Fibroblast of lung (primary cell): ENCODE measurements at places on chromosomes 3 and 15.

DNA sequence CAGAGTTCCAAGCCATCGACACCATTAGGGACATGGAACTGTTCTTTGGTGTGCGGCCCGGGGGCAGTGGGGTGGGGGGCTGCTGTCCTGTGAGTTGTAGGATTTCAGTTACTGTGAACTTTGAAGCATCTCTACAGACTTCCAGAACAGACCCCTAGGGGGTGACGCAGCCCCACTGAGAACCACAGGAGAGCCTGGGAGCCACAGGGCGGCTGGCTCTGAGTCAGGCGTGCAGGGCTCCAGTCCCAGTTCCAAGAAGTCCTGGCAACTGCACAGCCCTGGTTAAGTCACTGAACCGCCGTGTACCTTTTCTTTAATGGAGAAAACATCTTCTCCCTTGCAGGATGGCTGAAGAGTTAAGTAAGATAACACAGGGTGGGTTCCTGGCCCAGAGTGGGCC is 23.5 kb upstream of the LRTM1 start:
- peak; percentile 90 for DNase-seq

- peak; percentile 41 for DNase-seq
These were observed 17.6 kb upstream of the ALDH1L1 start for GRCh38 chr3:126197854-126198584.

DNA sequence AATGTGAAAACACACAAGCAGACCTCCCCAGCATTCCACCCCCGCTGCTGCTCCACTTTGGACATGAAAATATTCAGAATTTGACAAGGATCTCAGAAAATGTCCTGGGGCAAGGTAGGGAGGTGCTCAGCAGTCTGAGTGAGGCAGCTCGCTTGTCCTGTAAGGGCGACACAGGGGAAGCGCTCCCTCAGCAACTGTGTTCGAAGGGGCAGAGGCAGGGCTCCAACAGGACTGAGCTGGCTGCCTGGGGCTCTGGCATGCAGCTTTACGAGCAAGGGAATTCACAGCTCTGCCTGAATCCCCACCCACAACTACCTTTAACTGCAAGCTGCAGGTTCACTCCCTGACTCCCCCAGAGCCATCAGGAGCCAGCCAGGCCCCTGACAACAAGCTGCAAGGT is 287.0 kb upstream of the LYSMD4 start:
- DNase-seq, result no peak

DNA sequence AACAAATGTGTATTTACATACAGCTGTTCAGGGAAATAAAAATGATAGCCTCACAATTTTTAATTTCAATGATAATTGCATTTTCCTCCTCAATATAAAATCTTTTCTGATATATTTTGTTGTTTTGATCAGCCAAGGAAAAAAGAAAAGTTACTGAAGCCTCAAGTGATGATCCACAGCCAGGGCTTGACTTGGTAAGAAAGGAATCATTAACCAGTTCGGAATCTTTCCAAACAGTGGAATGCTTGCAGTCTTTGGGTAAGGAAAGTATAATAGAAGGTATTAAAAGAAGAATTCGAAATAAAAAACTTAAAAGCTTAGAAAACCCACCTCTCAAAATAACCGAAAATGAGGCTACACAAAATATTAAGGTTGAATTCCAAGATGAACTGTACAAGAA is 1.0 kb downstream of the TOPAZ1 start:
- no peak for DNase-seq

GRCh38 chr15:49621401-49621811 is 558 bp downstream of the DTWD1 start:
- peak; percentile 27 for DNase-seq

DNA sequence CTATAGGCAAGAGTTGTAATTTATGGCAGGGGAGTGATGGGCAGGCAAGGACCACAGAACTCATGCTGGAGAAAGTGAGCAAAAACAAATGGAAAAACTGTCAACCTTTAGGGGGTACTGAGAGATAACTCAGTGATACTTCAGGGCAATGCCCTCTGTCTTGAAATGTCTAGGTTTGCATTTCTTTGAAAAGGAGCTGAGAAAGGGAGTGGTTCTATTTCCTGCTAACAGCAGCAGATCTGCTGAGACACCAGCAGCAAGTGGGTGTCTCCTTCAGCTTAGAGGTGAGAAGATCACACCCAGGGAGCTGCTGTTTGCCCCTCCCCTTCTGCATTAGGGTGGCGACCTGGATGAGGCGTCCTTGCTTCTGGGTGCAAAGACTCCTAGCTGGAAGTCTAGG is 42.3 kb upstream of the XIRP1 start:
- no peak for DNase-seq

GRCh38 chr3:166955201-166955939 is 424.7 kb downstream of the ZBBX start:
- DNase-seq, result no peak

DNA sequence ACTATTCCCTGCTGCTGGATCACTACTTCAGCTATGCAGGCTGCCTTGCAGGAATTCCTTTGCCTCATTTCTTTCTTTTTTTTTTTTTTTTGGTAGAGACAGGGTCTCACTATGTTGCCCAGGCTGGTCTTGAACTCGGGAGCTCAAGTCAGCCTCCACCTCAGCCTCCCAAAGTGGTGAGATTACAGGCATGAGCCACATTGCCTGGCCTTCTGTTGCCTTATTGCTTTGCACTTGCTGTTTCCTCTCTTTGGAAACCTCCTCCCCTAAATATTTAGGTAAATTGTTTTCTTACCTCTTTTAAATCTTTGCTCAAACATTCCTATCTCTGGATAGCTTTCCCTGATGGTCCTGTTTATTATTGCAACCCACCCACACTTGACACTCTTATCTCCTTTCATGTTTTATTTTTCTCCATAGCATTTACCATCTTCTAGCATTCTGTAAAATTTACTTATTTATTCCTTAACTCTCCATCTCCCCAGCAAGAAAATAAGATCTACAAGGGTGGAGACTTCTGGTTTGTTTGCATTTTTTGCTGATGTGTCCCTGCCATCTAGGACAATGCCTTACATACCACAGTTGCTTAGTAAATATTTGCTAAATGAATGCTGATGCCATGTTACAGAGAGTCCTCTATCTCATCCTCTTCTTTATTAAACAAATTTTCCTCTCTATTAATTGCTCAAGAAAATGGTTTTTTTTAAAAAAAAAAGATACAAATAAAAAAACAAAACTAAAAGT is 134.8 kb downstream of the P2RY1 start:
- no peak for DNase-seq

DNA sequence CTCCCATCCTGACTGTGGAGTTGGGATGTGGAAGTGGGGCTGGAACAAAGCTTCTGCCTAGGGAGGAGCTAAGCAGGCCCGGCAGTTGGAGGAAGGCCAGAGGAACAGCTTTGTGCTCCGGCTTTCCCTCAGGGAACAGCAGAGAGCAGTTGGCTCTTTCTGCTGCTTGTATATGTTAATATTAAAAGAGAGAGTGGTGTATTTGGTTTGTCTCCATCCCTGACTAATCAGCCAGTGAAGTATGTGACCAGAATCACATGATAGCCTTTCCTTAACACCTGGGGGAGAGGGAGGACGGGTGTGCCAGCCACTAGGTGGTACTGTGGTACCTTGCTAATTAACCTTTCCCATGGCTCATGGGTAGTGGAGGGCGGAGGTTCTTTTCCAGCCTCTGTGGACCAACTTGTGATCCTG is 10.0 kb downstream of the EIF2B5 start:
- peak; percentile 56 for DNase-seq

GRCh38 chr15:40274350-40275274 is 8.3 kb downstream of the ANKRD63 start:
- peak; percentile 87 for DNase-seq

DNA sequence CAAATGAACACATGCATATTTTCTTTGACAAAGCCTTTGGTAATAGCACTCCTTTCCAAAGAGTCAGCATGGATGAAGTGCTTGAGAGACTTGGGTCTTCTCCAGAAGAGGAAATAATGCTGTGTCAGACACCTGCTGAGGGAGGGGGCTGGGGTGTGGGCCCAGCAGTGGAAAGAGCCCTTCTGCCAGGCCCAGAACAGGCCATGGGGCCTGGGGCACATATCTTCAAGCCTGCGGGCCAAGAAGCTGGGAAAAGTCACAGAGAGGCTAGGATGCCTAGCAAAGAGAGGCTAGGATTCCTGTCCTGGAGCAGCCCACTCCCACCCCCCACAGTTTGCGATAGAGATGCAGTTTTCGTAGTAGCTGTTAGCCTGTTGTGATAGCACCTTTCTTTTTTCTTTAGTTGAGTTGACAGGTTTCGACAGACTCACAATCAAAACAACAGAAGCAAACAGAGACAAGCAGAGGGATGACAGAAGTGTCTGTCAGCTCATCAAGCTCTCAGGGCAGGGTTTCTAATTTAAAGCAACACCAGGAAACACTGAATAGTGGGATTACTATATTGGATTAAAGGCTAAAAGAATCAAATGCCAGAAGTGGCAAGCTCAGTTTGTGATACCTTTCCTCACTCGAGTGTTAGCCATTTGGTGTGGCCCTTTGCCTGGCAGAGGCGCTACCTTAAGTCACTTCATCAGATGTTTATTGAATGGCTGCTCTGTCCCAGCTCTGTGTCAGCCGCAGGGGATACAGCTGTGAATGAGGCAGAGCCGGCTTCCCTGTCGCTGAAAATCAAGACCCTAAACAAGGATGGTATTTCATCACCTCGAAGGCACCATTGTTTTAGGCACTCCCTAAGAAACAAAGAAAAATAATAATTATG is 19.0 kb downstream of the CMTM7 start:
- no peak for DNase-seq

- DNase-seq, result peak; percentile 14
These were observed 50.3 kb downstream of the EMC4 start for GRCh38 chr15:34275154-34275553.

GRCh38 chr15:26771578-26772153 is 1.2 kb downstream of the GABRB3 start:
- peak; percentile 13 for DNase-seq

DNA sequence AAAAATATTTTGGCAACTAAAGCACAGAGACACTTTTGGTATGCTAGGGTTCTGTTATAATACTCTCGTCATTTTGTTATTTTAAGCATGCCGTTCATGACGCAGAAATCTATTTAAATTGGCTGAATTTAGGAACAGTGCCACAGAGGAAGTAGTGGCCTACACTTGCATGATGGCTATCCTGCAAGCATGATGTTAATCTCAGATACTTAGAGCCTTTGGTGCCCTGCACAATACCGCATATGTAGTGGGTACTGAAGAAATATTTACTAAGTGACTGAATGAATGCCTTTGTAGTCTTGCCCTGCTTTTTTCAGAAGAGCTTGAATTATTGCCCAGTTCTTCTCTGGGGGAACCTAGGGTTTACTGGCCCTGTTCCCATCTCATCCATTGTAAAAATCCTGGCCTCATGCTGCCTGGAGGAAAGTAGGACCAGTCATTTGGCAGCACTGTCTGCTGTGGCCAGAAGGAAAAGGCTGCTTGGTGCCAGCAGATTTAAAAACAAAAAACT is 79.0 kb downstream of the SERPINI1 start:
- peak; percentile 81 for DNase-seq

GRCh38 chr3:152389316-152389934 is 120.7 kb downstream of the MBNL1 start:
- DNase-seq, result no peak

GRCh38 chr15:22226034-22226790 is 145.9 kb downstream of the OR4M2 start:
- no peak for DNase-seq

GRCh38 chr15:64122936-64123351 is 27.2 kb downstream of the SNX1 start:
- no peak for DNase-seq

- DNase-seq, result peak; percentile 70
These were observed at the start of gene ALDH1A3 for GRCh38 chr15:100879464-100880138. ALDH1A3 (plus strand) TSS chr15:100879831; CDS start chr15:100879908, 77 bp downstream.

GRCh38 chr15:56939257-56939656 is 20.8 kb downstream of the TCF12 start:
- DNase-seq, result no peak

DNA sequence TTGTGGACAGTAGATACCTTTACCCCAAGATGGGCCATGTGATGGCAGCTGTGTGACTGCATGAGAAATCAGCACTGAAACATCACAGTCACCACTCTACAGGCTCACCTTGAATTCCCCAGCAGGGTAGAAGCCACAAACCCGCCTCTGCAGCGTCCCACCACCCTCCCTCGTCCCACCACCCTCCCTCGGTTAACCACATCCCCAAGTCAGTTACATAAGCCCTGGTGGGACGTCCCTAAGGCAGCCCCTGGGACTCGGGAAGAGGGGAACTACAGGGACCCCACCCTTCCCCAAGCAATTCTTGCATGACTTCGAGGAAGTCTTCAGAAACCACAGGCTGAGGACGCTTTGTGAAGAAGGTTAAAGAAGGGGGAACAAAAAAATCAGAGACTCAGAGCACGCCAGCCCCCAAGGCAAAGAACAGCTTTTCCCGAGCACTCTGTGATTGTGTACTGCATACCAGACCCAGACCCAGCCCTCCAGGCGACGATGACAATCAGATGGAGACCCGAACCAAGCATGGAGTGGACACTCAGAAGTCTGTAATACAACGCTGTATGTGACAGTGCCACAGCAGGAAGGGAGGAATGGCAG is 60.5 kb downstream of the SH3BP5 start:
- no peak for DNase-seq

GRCh38 chr15:77026501-77027110 is 31.7 kb downstream of the PSTPIP1 start:
- no peak for DNase-seq

DNA sequence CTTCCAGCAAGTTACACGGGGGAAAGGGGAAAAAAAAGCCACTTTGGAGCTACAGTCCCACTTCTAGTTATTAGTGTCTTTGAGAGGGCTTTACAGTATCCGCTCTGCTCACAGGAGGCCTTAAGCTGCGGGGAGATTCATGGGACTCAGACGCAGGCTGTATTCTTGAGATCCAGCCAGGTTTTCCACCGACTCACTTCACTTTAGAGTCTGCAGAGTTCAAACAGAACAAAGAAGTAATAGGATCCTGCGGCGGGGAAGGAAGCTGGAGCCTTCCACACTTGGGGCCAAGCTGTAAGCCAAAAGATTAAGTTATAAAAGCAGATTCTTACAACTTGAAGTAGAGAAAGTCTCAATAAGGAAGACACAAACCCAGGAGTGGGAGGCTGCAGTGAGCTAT is 60.2 kb upstream of the FAM174B start:
- DNase-seq, result peak; percentile 77

DNA sequence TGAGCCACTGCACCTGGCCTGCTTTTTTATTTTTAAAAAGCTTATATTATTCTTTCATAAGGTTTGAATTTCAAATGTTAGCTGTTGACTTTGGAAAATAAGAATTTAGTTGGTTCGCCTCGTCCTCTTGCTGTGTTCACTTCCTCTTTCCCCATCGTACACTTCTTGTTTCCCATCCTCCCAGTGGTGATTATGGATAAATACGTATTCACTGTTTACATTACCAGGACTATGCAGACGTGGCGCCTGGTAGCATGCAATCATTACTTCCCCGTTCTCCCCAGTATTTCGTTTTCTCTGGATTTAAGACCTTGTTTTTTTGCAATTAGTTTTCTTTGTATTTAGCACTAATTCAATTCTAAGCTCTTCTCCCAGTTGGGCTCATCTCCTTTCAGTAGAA is 70.1 kb downstream of the LMLN start:
- no peak for DNase-seq

GRCh38 chr15:43769584-43770228 is 7.1 kb downstream of the ELL3 start:
- DNase-seq, result peak; percentile 73
